ENCODE measurements at places on chromosomes 6 and 20.
A peak's percentile ranks its signal among the peaks of the same experiment; 100 is the strongest.

DNA sequence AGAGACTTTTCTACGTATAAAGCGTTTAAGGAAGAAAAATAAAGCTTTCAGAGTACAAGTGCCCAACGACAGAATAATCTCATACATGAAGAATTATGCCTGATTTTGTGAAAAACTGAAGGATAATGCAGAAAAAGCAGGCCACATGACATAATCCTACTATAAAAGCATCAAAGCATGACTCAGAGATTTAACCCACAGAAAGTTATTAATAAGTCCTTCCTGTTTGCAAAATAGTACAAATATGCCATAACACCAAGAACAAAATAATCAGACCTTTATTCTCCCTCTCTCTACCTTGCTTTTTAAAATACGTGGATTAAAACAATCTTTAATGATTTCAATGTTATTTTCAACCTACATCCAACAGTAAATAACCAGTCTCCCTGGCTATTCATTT lies 118.6 kb upstream of the BCLAF1 start:
- DNase-seq: no peak

- DNase-seq: no peak
Measured at GRCh38 chr20:48065833-48066232, 280.6 kb upstream of the SULF2 start.

- DNase-seq: no peak
Measured at GRCh38 chr6:127120023-127120786, 1.7 kb downstream of the RSPO3 start.

DNA sequence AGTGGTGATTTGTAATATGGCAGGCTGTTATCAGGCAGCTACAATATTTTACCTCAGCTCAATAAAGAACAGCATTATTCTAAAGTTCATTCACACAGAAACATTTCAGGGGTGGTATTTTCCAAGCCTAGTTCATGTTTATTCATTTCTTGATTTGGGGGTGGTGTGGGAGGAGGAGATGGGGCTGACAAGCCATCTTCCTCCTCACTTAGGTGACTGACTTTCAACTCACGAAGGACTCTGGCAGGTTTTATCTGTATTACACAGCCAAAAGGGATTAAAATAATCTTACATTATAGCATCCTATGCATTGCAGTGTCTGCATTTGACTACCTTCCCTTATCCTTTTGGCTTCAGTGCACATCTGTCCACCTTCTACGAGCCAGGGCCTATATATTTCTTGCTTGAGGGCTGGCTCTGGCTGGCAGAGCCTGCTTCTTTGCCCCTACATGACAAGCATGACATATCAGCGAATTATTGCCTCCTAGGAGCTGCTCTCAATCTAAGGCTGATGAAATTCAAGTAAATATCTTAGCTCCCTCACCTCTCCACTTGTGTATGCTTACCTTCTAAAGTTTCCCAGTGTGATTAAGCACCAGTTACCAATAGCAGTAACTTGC lies 20.0 kb downstream of the KHDRBS2 start:
- no peak for DNase-seq

DNA sequence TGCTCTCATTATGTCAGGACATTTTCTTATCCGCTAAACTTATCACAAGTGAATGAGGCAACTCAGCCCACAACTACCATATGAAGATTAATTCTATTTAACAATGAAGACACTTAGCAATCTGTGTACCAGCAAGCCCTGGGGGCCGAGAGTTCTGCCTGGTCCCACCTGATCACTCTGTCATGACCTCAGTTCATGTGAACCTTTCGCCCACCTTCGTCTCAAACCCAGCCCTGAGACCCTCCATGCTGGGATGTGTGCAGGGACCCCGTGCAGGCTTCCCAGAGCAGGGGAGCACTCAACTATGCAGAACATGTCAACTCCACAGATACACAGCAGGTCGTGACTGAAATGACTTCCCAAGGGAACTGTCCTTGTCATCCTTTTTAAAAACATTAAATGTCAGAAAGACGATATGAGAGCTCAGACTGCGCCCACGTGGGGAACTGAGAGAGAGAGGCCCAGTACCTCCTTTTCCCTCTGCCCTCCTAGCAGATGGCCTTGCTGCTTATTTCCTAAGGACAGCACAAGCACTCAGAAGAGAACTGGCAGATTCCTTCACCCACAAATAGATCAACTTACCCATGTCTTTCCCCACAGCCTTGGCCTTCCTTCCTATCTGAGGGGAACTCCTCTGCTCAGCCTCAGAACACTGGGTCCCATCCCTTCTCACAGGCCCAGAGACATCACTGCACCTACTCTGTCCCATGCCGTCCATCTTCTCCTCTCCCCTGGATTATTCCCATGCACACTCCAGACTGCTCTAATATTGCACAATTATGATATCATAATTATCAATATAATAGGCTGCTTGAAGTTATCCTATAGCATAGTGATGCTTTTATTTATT lies 11.5 kb downstream of the ABHD12 start:
- DNase-seq: no peak

DNA sequence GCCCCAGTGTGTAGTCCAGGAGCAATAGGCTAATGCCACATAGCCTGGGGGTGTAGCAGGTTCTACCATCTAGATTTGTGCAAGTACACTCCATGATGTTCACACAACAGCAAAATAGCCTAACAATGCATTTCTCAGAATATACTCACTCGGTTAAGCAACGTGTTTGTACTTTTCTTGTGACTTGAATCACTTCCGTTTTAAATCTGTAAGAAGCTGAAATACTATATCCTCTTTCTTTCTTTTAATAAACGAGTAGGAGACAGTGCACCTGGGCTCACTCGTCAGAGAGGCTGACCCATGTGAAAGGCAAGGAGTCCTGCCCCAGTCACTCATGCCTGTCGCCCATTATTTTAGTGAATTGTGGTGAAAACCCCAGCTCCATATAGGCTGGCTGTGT lies 201.6 kb downstream of the FOXA2 start:
- no peak for DNase-seq

- DNase-seq: no peak
Measured at GRCh38 chr20:516799-517198, 26.8 kb downstream of the CSNK2A1 start.

GRCh38 chr6:139392794-139393193 lies 18.3 kb upstream of the CITED2 start:
- DNase-seq: no peak

- no peak for DNase-seq
Measured at GRCh38 chr6:106927531-106928398, 46.8 kb downstream of the CD24 start.

DNA sequence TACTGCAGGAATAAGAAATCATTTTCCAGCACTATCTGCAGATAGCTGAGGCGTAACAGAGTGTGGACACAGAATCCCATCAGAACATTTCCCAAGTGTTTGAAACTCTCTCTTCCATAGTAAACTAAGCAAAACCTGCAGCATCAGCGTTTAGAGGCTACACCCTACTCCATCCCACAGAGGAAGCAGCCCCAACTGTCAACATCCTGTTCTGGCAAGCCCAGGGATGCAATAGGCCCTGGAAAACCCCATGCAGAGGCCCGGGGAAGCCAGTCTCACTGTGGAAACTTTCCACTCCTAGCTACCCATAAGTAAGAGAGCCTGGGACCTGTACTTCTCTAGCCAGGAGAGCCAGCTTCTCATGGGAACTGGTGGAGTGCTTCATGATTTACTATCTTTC lies 129.4 kb downstream of the LY86 start:
- DNase-seq: peak; percentile 46

GRCh38 chr6:136969930-136970329 lies 47.8 kb downstream of the SLC35D3 start:
- DNase-seq: no peak

- no peak for DNase-seq
Measured at GRCh38 chr20:32466739-32467505, 108.8 kb downstream of the ASXL1 start.

DNA sequence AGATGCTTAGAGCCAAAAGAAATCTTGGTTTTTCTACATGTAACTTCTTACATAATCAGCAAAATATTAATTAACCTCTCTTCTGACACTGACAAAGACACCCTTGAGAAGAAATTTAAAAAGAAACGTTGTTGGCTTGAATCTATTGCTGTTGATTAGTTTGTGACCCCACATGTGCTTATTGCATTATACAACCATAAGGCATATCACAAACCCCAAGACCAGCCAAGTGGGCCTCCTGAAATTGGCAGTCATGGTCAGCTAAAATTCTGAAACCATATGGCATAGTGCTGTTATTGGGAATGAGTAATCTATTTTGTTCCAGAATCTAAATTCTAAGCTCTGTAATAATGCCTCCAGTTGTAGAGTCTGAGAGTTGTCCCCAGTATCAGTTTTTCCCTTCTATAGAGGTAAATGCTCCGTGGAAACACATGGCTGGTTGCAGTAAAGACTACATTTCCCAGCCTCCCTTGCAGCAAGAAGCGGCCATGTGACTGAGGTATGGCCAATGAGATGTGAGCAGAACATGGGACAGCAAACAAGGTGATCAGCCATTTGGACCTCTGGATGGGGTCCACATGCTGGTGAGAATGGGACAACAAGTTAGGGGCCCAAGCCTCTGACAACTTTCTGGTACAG lies 42.3 kb upstream of the PTPN1 start:
- DNase-seq: peak; percentile 39

GRCh38 chr20:3814928-3815495 lies 5.3 kb upstream of the AP5S1 start:
- no peak for DNase-seq

GRCh38 chr6:28523241-28523622 lies 2.4 kb upstream of the GPX5 start:
- DNase-seq: peak; percentile 17
